ENCODE measurements at places on chromosomes 1 and 21.
A peak's percentile ranks its signal among the peaks of the same experiment; 100 is the strongest.

- peak; percentile 23 for DNase-seq
These were observed 160.2 kb upstream of the COA6 start for GRCh38 chr1:234212764-234213657.

DNA sequence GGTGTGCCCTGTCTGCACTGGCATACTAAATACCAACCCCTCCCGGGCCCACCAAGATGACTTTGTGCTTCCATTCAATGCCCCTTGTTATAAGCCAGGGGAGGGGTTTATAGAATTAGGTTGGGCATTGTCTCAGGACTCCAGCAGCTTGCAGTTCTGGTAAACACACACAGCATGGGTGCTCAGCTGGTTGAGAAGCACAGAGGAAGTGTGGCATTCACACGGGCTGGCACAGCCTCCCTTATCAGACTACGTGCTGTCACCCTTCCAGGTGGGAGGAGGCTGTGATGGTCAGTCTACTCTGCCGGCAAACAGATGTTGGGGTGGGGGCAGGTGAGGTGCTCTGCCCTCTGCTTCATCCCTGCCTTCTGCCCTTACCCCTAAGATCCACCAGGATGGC, 15.0 kb upstream of the SLC6A17 start:
- DNase-seq: no peak

- no peak for DNase-seq
These were observed 45.4 kb upstream of the FOXO6 start for GRCh38 chr1:41315871-41316270.

GRCh38 chr1:248788327-248788726, 32.8 kb upstream of the LYPD8 start:
- DNase-seq: no peak

DNA sequence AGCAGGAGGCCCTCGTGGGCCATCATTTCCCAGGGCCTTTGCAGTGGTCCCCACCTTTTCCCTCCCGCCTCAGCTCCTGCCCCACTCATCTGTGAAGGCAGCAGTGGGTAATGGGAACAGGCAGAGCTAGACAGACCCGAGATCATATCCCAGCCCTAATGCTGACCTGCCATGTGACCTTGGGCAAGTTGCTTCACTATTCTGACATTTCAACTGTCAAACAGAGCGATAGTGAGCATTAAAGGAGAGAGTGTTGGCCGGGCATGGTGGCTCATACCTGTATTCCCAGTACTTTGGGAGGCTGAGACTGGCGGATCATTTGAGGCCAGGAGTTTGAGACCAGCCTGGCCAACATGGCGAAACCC, 51.7 kb downstream of the RPS6KA1 start:
- no peak for DNase-seq

GRCh38 chr1:57262472-57262871, 161.4 kb downstream of the DAB1 start:
- no peak for DNase-seq

GRCh38 chr1:242089911-242090310, 91.0 kb upstream of the MAP1LC3C start:
- DNase-seq: no peak

- no peak for DNase-seq
These were observed 553 bp downstream of the TTC3 start for GRCh38 chr21:37073417-37074196.

- DNase-seq: no peak
These were observed 585 bp downstream of the NEGR1 start for GRCh38 chr1:72281637-72282270.

- no peak for DNase-seq
These were observed 14.0 kb upstream of the TBX19 start for GRCh38 chr1:168266644-168267186.

DNA sequence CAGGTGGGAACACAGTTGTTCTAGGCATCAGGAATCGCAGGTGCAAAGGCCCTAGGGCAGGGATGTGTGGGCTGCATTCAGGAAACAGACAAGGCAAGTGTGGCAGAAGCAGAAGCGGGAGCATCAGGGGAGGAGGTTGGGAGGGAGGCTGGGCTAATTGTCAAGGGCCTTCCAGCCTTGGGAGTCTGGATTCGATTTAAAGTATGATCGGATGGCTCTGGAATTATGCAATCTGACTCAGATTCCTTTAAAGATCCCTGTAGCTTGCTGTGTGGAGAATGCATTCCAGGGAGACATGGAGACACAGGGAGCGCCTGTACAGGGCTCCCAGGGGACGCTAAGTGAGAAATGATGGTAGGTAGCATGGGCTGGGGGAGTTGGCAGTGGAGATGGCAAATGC, 86.5 kb downstream of the LACTBL1 start:
- peak; percentile 40 for DNase-seq

GRCh38 chr1:125087691-125088090, 3902.9 kb downstream of the SRGAP2C start:
- DNase-seq: no peak

DNA sequence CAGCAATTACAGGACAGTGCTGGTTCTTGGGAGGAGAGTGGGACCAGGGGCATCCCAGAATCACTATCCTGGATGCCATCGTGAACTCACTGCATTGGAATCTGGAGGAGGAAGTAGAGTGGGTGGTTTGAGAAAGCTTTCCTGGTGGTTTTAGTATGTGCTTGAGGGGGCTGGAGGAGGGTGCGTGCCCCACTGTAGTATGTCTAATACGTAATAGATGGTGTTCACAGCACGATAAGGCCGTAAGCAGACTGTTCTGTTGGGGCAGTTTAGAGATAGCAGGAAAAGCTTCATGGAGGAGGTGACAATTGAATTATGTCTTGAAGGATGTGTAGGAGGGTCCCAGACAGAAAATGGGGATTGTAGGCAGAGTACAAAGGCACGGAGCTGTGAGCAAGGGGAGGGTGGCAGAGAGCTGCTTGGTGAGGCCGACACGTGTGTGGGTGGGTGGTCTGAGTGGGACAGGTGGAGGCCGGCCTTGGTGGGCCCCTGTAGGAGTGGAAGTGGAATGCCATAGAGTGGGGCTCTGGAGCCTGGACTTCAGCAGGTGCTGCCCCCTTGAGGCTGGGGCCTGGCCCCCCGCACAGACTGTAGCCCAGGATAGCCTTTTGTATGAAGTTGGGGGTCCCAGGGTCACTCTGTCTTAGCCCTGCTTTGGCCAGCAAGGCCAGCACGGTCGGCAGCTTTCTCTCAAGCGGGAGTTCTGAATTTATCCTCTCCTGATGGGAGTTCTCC, 37.0 kb downstream of the IL6R start:
- no peak for DNase-seq

DNA sequence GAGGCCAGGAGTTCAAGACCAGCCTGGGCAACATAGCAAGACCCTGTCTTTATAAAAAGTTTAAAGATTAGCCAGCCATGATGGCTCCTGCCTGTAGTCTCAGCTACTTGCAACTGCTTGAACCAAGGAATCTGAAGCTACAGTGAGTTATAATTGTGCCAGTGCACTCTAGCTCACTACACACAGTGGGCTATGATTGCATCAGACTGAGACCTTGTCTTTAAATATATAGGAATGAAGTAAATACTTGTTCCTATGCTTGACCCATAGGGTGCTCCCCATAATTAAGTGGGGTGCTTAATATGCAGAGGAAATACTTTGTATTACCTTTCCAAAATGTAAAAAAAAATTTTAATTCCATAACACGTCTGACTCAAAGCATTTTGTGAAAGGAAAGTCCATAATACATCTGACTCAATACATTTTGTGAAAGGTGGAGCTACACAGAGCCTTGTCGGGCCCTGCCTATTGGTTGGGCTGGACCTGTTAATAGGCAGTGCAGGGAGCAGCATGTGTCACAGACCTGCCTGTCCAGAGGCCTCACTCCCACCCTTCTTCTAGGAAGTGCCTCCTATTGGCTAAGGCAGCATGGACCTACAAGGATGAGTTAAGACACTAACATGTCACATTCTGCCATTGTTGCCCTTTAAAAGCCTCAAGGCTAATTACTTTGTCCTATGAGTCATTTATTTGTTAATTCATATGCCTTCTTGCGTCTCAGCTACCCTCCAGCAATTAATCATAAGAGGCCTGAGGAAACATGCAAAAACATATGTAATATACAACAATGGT, 33.6 kb downstream of the CD58 start:
- DNase-seq: no peak

DNA sequence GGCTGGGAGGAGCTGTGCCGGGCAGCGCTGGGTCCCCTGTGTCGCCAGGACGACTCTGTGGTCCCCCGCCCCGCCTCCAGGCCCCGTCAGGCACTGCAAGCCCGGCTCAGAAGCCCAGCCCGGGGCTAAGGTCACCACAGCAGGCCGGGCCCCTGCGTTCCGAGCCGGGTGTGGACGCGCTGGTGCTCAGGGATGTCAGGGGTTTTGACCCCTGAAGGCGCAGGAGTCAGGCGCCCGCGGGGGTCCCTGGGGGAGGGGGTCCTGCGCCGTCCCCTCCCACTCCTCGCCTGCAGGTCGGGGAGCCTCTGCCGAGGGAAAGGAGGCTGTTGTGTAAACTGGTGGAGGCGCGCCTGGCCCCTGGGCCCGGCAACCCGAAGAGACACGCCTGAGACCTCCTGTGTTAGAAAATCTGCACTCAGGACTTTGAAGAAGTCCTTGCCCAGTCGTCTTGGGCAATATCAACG, 23.7 kb upstream of the TMEM54 start:
- DNase-seq: no peak

DNA sequence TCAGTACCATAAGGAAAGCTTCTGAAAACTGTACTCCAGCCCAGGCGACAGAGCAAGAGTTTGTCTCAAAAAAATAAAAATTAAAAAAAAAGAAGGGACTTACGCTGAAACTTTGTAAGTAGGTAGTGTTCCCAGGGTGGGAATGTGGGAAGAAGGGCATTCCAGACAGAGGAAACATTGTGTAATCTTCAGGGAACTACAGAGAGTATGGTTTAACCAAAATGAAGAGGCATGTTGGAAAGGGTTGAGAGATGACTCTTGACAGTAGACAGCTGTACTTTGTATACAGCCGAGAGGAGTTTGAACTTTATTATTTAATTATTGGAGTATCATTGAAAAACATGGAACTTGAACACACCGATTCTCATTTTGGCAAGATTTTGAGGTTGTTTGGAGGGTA, 43.0 kb downstream of the PPP2R5A start:
- no peak for DNase-seq

GRCh38 chr1:52145137-52145536, 3.2 kb downstream of the ZFYVE9 start:
- DNase-seq: no peak

GRCh38 chr21:32914424-32915039, 111.2 kb upstream of the OLIG2 start:
- DNase-seq: no peak

Data from astrocyte of the cerebellum (primary cell).